Hematopoietic multipotent progenitor cell (in vitro differentiated cells): ENCODE measurements at places on chromosomes 6 and 20.

DNA sequence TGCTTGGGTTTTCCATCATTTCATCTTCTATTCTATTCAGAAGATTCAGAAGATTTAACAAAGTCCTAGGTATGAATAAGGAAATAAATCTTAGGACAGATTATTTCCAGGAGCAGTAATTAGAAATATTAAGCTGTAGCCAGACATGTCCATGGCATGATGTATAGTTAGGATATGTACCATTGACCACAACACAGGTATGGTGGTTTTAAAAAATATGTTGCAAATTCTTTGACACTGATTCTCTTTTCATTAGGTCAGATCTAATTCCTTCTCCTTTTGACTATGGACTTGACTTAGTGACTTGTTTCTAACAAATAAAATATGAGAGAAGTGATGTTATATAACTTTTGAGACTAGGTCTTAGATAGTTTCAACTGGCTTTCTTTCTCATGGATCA lies 23.5 kb upstream of the PDE7B start:
- no peak for DNase-seq

- DNase-seq: no peak
Observed at GRCh38 chr6:147595961-147596360, 87.5 kb downstream of the SAMD5 start.

- DNase-seq: no peak
Observed at GRCh38 chr20:9617940-9618339, 103.5 kb downstream of the LAMP5 start.

- no peak for DNase-seq
Observed at GRCh38 chr6:2677080-2677593, 73.6 kb downstream of the MYLK4 start.

DNA sequence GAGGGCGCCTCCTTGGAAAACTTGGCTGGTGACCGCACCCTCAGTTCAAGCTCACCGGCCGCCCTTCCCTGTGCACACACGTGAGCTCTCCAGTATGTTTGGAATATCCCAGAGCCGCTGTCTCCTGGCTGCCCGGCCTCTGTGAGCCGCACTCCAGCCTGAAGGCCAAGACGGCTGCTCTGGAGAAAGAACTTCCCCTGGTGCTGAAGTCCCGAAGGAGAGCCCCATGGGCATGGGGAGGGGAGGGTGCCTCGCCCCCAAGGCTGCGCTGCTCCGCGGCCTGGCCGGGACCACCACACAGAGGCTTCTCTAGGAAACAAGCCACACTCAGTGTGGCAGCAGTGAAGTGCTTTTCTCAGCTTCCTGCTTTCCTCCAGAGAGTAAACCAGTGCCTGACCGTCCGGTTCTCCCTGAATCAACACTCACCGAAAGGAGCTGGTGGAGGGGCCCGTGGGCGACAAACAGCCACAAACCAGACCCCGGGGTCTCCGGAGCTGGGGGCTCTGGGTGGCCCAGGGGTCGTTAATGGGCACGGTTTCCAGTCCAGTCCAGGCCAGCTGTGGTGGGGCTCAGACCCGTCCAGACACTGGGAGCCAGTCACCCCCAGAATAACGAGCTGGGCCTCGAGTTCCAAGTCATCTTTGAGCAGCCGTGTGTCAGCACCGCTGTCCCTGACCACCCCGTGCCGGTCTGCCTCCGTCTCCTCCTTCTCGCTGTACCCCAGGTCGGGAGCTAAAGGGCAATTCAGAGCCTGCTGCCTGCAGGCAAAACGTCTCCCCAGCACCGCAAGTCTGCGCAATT lies 87.4 kb upstream of the BHLHE23 start:
- no peak for DNase-seq
